Hematopoietic multipotent progenitor cell treated with erythropoietin and hydrocortisone succinate and interleukin-3 and kit ligand, for 15 days (in vitro differentiated cells): ENCODE measurements at places on chromosomes 1 and 21.

- DNase-seq: no peak
Observed at GRCh38 chr1:199954699-199955098, 72.8 kb upstream of the NR5A2 start.

DNA sequence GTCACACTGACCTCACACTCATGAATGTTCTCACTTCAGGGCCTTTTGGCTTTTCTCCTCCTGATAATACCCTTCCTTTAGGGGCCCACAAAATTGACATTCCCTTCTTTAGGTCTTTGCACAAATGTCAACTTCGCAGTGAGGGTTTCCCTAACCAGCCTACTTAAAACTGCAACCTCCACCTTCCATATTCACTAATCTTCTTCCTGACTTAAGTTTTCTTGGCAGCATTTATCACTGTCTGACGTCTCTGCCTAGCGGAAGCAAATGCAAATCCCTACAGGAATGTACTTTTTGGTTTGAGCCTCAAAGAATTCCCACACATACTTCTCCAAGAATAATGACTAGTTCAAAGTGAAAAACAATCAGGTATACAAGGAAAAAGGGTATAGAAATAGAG, 32.8 kb downstream of the INTS7 start:
- no peak for DNase-seq

GRCh38 chr1:108889706-108890384, 13.1 kb downstream of the GPSM2 start:
- no peak for DNase-seq

GRCh38 chr1:84089465-84089864, 54.6 kb upstream of the PRKACB start:
- no peak for DNase-seq

DNA sequence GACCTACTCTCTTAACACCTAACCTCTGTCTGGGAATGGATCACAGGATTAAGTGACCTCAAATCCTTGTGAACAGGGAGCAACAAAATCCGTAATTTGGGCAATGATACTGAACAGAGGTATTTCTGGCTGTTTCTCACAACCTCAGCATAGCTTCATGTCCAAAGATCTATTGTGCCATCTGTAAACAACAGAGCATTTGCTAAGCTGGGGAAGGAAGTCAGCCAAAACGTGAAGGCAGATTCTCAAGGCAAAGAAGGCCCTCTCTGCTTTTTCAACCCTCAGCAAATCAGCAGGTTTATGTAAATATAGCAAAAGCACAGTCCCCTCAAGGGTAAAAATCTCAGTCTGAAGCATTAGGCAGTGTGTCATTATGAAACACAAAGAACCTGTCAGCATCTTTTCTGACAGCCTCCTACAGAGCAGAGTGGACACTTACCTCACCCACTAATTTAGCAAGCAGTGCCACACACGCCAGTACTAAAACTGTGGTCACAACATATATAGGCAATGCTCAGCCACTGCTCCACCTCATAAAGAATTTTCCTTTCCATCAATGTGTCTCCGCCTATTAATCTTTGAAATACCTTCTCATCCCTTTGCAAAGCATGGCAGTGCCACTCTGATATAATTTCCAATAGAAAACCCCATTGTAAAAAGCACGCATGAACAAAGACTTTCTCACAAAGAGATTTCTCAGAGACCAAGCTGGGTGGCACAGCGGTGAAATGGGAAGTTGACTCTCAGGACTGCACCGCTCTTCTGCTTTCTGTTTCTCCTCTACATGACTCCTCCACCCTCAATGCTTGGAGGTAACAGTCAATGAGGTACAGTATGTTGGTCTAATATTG, 188.0 kb downstream of the RERE start:
- DNase-seq: no peak

DNA sequence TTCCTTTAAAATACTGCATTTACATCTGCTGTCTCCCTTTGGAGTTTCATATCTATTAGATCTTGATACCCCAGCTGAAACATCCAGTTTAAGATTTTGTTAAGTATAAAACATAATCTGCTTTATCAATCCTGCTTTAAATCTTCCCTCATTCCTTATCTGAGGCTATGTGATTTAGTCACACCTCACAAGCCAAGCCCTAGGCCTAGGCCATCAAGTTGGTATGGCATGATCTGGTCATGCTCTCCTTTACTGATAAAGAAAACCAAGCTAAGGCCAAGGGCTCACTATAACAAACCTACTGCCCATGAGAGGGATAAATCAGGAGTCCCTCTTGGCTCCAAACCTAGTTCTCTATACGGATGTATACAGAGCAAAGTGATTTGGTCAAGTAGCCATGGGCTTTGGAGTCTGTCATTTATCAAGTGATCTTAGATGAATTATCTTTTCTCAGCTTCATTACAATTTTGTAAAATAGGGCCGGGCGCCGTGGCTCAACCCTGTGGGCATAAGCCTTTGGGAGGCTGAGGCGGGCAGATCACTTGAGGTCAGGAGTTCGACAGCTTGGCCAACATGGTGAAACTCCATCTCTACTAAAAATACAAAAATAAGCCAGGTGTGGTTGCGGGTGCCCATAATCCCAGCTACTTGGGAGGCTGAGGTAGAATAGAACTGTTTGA, 22.8 kb downstream of the ENSA start:
- no peak for DNase-seq

DNA sequence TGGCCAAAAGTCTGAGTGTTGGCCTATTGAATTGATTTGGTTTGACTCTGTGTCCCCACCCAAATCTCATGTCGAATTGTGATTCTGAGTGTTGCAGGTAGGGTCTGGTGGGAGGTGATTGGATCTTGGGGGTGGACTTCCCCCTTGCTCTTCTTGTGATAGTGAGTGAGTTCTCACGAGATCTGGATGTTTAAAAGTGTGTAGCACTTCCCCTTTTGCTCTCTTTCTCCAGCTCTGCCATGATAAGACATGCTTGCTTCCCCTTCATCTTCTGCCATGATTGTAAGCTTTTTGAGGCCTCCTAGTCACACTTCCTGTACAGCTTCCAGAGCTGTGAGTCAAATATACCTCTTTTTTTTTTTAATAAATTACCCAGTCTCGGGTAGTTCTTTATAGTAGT, 297.1 kb upstream of the ZRANB2 start:
- no peak for DNase-seq

DNA sequence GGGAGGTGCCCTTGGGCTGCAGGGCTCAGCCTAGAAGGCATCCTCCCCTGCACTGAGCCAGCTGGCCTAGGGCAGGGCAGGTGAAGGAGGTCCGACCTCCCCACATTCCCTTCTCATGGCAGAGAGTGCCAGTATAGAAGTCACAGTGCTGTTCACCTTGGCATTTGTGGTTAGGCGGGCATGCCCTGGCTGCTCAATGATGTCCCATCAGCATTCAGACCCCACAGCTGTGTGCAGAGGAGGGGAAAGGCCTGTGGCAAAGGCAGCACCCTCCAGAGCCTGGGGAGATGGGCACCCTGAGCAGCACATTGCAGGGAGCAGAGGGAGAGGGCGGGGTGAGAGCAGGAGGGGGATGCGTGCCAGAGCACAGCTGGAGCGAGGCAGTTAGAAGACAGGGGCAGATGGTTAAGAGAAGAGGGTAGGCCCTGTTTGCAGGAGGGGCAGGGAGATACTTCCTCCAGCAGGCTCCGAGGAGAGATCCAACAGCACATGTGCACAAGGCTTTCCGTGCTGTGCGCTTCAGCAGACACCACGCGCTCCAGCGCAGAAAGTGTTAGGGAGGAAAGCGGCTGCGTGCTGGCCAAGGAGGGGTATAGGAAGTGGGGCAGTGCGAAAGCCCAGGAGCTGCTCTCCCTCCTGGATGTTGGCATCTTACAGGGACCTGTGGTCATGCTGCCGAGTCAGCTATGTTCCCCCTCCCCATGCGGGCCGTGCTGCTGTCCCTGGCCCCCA, 43.7 kb upstream of the COL6A1 start:
- no peak for DNase-seq

- no peak for DNase-seq
Observed at GRCh38 chr1:220921498-220921897, 42.3 kb downstream of the HLX start.

DNA sequence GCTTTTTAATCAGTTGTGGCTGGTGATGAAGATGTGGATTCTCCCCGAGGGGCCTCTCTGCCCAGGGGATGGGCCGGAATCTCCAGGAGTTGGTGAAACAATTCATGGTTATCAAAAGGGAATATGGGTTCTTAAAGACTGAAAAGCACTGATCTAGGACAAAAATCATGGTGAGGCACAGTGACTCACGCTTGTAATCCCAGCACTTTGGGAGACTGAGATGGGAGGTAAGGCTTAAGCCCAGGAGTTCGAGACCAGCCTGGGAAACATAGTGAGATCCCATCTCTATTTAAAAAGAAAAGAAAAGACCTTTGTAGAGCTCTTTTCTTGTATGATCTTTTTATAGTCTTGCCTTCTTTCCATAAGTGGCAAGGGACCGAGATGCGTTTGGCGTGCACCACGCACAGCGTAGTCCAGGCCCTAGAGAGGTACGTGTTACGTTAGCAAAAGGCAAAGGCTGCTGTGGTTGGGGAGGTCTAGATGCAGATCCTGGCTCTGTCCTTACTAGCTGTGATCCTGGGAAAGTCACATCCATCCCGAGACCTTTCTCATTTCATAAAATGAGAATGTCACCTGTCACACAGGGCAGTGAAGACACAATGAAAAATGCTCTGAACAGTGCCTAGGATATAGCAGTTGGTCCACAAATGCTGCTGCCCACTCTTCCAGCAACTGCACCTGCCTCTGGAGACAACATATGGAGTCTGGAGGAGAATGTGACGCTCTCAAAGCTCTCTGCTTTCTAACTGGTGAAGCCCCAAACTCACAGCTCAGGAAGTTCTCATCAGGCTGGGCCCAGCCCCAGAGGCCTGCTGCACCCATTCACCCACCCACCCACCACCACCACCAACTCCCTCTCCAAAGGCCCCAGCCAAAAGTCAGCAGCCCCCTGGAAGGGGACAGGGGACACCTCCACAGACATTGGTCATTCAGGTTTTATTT, 54.8 kb downstream of the KIF21B start:
- DNase-seq: no peak

DNA sequence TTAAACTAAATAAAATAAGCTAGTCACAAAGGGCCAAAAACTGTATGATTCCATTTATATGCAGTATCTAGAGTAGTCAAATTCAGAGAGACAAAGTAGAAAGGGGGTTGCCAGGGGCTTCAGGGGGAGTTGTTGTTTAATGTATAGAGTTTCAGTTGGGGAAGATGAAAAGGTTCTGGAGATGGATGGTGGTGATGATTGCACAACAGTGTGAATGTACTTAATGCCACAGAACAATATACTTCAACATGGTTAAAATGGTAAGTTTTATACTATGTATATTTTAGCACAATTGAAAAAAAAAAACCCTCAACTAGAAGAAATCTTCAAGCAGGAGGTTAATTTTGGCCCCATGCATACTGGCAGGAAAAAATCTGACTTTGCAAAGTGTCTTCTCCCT, 24.3 kb downstream of the VAV3 start:
- no peak for DNase-seq

GRCh38 chr1:227270554-227270953, 47.7 kb downstream of the CDC42BPA start:
- no peak for DNase-seq

DNA sequence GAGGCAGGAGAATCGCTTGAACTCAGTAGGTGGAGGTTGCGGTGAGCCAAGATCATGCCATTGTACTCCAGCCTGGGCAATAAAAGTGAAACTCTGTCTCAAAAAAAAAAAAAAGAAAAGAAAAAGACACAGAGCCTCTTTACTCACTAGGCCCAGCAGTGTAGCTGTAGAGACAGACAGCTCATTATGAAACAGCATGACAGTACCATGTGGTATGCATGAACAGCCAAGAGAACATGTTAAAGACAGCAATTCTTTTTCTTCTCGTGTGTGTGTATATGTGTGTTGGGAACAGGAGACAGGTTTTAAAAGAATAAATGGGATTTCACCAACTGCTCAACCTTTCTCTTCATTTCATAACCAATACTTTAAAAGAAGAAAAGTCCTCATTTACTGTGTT, 118.8 kb downstream of the PIK3R3 start:
- no peak for DNase-seq

DNA sequence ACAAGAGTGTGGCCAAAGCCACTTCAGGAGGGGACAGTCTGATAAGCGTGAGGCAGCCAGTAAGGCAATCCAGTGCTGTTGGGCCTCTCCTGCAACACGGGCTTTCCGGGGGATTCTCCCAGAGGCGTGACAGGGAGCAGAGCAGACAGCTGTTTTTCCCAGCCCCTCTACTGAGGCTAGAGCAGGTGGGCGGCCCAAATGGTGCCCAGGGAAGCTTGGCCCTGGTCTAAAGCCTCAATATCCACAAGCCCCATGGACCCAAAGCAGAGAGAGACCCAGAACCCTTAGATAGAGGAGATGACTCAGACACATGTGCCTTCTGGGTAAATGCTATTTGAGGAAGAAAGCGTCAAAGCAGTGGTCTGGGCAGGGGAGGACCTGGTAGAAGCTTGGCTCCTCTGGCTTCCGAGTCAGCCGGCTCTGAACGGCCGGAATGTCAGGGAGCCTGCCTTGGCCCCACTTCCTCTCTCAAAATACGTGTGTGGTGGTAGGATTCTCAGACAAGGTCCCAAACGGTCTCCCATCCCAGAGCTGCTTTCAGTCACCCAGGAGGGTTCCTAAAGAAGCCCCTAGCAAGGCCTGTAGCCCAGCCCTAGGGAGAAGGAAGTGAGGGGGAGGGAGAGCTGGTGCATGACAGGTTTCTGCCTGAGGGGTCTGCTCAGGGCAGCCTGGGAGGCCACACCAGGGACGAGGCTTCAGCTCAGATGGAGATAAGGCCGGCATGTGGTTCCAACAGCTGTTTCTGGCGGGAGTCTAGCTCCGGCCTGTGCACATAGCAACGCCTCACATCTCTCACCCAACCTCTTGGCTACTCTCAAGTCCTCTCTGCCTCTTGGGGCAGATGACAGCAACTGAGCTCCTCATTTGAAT, 28.8 kb downstream of the PIK3C2B start:
- no peak for DNase-seq

DNA sequence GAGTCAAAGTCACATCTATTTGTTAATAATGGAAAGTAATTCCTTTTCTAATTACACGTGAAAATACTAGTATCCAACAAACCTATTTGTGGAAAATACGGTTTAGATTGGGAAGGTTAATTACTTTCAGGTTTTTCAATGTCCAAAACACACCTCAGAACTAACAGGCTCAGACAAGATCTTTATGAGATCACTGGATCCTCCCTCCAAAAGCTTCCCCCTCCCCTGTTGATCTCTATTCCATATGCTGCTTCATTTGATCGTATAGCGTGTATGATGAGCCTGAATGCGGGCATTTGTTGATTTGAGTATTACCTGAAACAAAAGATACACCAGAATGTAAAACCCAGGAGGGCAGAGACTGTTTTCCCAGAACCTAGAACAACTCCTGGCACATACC, 26.5 kb downstream of the ERG start:
- DNase-seq: no peak

DNA sequence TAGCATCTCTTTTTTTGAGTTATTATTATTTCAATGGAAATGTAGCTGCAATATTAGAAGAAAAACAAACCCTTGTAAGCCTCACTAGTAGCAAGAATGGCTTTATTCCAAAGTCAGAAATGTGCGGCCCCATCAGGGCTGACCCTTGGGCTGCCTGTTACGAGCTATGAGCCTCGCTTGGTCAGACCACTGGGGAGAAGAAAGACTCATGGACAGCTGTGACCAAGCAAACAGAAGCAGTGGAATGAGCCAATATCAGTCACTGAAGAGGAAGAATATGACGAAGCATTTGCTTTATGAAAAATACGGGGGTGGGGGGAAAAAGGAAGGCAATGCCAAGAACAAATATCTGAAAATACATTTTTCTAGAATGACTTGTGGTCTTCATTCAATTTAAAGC, 504.5 kb downstream of the LMO4 start:
- no peak for DNase-seq
